ENCODE measurements at places on chromosomes 16 and 17.

DNA sequence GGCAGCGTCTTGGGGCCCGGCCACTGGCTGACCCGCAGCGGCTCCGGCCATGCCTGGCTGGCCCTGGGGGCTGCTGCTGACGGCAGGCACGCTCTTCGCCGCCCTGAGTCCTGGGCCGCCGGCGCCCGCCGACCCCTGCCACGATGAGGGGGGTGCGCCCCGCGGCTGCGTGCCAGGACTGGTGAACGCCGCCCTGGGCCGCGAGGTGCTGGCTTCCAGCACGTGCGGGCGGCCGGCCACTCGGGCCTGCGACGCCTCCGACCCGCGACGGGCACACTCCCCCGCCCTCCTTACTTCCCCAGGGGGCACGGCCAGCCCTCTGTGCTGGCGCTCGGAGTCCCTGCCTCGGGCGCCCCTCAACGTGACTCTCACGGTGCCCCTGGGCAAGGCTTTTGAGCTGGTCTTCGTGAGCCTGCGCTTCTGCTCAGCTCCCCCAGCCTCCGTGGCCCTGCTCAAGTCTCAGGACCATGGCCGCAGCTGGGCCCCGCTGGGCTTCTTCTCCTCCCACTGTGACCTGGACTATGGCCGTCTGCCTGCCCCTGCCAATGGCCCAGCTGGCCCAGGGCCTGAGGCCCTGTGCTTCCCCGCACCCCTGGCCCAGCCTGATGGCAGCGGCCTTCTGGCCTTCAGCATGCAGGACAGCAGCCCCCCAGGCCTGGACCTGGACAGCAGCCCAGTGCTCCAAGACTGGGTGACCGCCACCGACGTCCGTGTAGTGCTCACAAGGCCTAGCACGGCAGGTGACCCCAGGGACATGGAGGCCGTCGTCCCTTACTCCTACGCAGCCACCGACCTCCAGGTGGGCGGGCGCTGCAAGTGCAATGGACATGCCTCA is 773 bp downstream of the NTN3 start:
- DNase-seq = peak; percentile 37

DNA sequence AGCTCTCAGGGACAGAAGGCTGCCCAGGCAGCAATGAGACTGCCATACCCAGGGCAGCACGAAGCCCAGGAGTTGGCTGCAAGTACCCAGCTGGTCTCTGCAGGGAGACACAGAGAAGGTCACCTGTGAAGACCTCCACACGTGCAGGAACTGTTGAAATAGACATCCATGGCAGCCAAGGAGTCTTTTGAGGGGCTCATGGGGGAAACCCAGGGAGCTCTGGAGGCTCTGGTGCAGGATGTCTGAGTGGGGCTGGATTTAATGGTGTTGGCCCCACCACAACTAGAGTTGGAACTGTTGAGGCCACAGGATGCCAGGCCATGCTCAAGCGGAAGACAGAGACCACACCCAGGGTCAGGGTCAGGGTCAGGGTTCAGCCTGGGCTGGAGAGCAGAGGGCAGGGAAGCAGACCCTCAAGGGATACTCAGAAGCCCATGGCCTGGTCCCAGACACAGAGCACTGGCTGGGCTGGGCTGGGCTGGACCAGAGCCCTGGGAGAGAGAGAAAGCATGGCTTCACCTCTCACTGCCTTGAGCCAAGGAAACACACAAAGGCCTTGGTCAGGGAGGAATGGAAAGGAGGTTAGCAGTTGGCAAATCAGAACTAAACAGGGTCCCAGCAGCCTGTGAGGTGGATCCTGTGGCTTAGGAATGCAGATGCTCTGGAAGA is 21.4 kb downstream of the PITPNM3 start:
- no peak for DNase-seq

GRCh38 chr16:77434022-77434529 is 758 bp downstream of the ADAMTS18 start:
- DNase-seq = no peak

- no peak for DNase-seq
Observed at GRCh38 chr17:18850679-18851078, 7.3 kb upstream of the PRPSAP2 start.

- DNase-seq = no peak
Observed at GRCh38 chr17:10648956-10649355, 8.2 kb downstream of the MYH3 start.

DNA sequence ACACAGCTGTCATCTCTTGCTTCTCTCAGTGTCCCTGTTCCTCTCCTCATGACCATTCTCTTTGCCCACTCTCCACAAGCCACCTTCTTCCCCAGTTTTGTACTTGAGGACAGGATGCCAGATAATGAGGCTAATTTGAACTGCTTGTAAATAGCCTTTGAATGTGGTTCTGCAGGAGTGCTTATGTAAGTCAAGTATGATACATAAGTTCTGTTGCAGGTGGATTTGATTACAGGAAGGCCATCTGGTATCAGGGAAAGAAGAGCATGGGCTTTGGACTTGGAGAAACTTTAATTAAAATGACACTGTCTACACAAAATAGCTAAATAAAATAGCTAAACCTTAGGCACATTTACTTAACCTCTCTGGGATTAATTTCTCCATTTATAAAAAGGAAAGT is 120.2 kb upstream of the HLF start:
- peak; percentile 71 for DNase-seq

- no peak for DNase-seq
Observed at GRCh38 chr17:64546716-64547115, 39.9 kb downstream of the CEP95 start.
